ENCODE measurements at places on chromosomes 4 and X.

DNA sequence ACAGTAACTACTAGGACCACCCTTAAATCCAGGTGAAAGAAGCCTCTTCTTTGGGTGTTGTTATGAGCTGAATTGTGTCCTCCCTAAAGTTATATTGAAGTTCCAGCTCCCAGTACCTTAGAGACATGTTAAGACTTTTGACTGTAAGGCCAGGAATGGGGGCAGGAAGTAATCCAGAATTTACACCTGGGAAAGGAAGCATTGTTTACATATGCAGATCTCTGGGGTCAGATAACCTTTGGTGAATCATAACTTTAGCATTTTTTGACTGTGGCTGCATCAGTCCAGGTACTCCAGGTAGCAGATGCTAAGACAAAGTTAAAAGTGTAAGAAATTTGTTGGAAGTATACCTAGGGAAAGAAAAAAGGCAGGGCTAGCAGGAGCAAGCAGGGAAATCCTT is 104.9 kb upstream of the CENPE start:
- DNase-seq, result no peak

DNA sequence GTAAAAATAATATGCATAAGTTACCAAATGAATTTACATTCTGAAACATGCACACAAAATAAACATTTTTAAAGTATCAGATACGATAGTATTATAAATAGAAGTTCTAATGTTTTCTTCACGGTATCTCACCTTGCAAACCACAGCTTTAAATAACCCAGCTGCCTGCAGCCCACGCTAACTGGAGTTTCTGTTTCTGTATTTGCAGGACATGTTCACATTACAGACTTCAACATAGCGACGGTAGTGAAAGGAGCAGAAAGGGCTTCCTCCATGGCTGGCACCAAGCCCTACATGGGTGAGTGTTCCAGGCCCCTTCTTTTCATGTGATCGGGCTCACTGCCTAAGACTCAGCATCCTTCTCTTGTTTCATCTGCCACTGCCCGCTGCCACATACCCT is 291.7 kb downstream of the EVC2 start:
- DNase-seq, result no peak

DNA sequence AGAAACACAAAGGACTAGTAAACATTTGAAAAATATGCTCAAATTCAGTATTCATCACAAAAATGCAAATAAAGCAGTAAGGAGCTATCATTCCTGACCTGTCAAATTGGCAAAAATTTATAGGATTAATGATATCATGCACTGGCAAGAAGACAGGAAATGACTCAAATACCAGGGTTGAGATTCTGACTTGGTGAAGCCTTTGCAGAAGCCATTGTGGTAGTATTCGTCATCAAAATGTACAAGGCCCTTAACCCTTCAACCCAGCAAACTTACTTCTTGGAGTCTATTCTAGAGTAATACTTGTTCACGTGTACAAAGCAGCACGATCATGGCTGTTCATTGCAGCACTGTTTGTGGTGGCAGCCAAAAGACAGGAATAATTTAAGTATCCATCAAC is 132.4 kb downstream of the ENOX2 start:
- no peak for DNase-seq

GRCh38 chr4:56828784-56829535 is 7.5 kb upstream of the SPINK2 start:
- DNase-seq, result no peak

DNA sequence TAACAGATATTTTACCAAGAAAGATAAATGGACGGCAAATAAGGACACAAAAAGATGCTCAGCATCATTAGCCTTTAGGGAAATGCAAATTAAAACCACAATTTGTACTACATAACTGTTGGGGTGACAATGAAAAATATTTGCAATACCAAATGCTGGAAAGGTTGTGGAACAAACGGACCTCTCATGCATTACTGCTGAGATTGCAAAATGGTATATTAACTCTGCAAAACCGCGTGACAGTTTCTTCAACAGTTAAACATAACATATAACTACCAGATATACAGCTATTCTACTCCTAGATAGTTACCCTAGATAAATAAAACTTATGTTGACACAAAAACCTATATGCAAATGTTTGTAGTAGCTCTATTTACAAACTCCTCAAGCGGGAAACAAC is 6.3 kb upstream of the OTC start:
- no peak for DNase-seq

GRCh38 chr4:83657336-83657735 is 121.4 kb downstream of the GPAT3 start:
- DNase-seq, result no peak

- no peak for DNase-seq
Measured at GRCh38 chrX:120769576-120770341, 105.9 kb downstream of the CT47B1 start.
